ENCODE measurements at places on chromosomes 2 and 18.

GRCh38 chr2:44801841-44802776 lies 139.4 kb upstream of the SIX3 start:
- no peak for DNase-seq

GRCh38 chr2:231174211-231174651 lies 24.2 kb upstream of the ARMC9 start:
- no peak for DNase-seq

DNA sequence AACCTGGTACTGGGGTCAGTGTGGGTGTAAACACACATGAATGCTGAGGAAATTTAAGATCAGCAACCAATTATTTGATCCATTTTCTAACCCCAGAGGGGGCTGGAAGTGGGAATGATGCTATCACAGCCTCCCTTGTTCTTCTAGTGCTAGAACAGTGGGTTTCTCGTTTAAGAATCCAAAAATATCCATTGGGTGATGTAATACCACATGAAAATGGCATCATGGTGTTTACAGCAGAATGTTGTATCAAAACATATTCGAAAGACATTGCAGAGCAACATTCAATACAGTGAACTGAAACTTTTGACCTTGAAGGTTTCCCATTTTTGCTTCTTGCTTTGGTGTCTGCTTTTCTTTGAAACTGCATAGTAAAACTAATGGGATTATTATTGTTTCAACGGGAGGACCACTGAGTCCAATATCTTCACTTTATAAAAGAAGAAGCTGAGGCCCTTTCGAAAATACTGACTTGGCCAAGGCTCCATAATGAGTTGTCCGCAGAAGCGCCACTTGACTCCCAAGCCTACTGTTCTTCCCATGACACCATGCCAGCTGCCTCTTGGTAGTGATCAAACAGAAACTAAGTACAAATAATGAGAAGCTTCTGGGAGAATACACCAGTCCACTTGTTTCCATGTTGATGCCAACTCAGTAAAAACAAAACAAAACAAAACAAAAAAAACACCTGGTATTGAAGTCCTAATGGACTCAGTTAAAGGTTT lies 106.1 kb downstream of the COLEC12 start:
- no peak for DNase-seq

DNA sequence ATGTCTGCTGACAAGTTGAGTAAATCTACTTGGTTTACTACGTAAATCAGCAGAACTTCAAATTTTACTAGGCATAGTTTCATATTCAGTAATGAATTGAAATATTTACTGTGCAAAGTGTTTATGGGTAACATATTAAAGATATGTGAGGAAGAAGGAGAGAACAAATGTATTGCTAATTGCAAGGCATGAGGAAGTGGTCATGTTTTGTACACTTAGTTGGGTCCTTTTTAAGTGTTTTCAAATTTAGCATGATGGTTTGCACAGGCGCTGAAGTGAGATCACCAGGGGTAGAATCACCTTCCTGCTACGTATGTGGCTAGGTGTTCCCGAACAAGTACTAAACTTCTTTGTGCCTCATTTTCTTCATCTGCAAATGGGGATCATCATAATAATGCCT lies 1534.4 kb downstream of the LRP1B start:
- DNase-seq = no peak

DNA sequence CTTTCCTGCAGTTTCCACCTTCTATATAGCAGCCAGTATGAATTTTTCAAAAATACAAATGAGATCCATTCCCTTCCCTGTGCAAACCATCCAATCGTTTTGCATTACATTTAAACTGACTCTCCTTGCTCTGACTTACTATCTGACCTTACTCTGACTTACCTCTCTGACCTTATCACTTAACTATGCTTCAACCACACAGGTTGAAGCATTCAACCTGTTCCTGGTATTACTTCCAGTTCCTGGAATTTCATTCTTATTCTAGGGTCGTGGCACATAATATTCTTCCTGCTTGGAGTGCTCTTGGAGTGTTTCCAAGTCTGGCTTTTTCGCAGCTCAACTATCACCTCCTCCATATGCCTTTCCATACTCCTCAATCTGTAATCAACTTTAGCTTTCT lies 850.6 kb upstream of the CHAC2 start:
- DNase-seq = no peak

- no peak for DNase-seq
Measured at GRCh38 chr18:73487966-73488365, 620.2 kb upstream of the NETO1 start.

Data from NCI-H748 treated with DMSO at 0.1 percent for 48 hours (cell line).